ENCODE measurements at places on chromosomes 2 and 18.

DNA sequence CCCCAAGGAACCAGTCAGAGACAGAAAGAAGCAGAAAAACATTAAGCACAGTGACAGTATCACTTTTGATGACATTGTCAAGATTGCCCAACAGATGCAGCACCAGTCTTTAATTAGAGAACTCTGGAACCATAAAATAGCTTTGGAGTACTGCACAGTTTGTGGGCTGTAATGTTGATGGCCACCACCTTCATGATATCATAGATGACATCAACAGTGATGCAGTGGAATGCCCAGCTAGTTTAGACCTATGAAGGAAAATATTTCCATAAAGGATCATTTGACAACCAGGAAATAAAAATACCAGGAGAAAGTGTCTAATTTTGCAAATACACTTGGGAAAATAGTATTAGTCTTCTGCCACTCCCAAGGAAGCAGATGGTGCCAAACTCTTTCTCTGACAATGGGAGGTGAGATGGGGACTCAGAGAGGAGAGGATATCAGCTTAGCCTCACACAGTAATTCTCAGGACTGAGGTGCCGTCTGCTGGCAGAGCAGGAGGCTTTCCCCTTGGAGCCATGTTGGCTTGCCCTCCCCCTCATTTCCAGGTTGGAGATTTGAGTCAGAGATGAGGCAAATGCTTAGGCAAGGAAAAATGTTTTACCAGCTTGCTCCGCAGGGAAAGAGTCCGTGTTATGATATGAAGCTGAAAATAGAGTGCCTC, 107.5 kb upstream of the CELF4 start:
- DNase-seq = no peak

DNA sequence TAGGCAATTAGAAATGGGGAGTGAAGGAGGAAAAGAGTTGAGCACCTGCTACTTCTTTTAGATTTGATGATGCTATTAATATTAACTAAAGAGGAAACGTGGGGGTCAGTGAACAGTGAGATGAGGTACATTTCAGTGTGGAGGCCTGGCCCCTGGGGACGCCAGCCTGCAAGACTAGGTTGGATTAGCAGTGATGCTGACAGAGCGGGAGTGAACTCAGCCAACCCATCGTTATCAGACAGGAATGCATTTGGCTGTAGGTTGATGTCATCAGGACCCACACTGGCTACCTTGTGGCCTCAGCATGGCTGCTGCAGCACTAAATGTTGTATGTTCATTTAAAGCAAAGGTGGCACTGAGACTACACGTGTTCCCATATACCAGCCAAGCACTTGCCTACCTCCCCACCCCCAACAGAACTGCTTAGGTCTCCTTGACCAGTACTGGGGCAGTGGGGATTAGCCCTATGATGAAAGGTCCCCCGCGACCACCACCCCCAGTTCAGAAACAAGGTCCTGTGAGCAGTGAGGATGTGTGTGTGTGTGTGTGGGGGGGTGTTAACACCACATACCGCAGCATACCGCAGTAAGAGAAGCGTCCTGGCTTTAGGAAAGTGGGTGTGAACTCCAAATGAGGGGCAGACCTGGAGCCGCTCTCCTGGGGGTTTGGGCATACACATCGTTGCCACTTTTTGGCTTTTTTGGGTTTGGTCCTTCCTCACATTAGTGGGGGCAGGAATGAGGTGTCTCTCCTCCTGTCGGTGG, 26.0 kb downstream of the DGKD start:
- no peak for DNase-seq

DNA sequence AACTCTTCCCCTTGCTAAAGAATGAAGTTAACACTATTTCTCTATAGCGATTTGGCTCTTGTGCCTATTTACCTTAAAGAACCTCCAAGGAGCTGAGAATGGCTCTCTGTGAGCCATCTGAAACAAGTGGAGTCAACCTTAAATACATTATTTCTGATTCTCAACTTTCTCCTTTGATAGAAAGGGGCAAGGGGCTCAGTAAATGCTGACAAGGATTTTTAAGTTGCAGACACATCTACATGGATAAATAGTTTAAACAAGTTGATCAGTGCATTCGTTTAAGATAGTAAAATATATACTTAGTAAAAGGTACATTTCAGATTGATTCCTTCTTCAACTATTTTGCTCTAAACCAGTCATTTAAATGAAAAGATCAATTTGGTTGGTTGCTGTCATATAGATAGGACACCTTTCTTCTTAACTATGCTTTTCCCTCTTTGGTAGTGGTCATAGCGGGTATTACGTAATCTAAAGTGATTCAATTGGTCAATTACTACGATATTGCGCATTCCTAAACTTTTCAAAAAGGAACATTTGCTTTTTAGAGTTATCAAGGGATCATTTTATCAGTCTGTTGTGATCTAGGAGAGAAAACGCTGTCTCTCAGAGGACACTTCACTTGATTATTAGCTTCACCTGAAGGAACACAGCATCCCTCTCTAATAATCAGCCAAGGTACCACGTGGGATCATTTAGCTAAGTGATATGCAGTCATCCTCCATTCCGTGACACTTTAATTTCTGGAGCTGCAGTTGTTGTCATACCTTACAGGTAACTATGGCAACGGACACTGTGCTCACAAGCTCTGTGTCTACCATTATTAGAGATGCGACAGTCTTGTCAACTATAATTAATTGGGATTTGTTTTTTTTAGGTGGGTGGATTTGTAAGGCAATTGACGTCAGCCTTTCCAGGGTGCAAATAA, 50.9 kb upstream of the KCNE4 start:
- no peak for DNase-seq

- DNase-seq = peak; percentile 49
Measured at GRCh38 chr2:206981739-206982340, 42.5 kb downstream of the CPO start.

DNA sequence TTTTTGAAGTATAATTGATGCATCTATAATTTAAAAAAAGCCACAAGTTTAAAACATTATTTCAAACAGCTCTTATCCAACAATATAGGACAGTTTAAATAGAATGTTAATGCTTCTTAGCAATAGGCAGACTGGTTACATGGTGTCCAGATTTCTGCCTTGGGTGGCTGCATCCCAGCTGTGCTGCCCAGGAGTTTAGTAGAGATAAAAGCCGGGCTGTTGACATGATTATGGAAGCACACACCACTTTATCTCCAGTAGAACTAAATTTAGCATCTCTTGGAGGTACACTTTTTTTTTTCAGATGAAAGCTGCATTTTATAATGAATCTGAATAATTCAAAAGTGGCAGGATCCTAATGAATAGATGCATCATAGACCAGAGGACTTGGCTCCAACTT, 309.7 kb downstream of the PLCL1 start:
- DNase-seq = no peak

GRCh38 chr2:190981733-190982132, 32.2 kb downstream of the STAT1 start:
- no peak for DNase-seq

DNA sequence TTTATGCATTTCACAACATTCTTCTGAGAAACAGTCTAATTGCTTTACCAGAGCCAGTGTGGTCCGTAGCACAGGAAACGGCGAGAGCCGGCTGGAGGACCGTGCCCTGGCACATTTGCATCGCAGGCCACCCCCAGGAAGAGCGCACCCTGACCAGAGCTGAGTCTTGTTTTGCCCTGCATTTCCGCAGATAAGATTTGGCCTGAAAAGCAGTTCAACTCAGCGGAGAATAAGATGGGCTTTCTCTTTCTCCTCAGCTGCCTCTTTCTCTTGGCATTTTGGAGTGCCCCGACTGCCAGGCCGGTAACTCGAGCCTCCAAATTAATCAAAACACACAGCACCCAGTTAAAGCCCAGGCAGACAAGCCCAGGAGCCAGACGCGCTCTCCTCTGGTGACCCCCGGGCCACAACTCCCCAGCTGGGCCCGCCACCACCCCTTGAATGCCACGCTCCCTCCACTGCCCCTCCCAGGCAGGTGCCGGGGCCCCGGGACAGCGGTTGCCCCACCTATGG, 464 bp downstream of the COL4A4 start:
- DNase-seq = peak; percentile 28

- no peak for DNase-seq
Measured at GRCh38 chr2:146351689-146352088, 1493.1 kb upstream of the ACVR2A start.

DNA sequence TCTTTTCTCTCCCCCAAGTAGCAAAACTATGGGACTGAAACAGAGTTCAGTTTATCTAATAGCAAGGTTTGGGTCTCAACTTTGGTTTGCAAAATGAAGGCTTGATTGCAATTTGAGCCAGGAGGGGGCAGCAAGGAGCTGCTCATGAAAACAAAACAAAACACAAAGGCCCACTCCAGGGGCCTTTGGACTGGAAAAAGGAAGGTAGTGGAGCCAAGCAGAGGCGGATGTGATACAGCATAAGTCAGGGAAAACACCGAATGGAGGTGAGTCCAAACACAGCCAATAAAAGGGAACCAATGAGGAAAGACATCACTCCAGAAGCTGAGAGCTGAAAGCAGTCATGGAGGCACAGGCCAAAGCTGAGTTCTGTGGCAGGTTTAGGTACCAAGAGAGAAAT, 799.7 kb upstream of the ACVR2A start:
- DNase-seq = peak; percentile 34

DNA sequence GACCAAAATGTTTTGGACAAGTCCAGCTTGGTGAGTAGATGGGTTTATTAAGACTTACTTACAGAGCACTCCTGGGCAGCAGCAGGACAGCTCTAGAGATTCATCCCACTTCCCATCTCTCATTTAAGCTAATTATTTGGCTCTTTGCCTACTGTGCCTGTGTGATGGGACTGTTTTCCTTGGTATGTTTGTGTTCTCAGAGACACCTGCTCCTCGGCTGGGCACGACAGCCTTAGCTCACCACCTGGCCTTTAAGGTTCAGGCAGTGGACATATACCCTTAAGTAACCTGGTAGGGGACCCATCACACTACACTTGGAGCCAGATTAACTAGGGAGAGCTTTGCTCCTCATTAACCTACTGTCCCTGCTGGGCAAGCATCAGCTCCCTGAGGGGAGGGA, 41.7 kb upstream of the EFEMP1 start:
- no peak for DNase-seq

DNA sequence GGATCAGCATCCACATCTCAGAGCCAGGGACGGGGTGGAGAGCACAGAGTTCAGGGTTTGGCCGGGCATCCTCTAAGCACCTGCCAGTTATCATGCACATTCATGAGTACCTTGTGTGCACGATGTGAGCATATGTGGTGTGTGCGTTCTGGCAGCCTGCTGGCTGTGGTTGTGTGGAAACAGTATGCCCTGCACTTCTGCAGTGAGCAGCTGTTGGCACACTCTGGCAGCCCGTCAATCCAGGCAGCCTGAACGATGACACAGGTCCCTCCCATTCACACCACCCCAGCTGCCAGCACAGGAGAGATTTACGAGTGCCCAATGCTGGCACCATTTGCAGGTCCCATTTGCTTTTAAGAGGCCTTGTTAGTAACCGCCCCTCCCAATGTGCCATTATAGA, 74.2 kb downstream of the CD8B2 start:
- DNase-seq = peak; percentile 46

GRCh38 chr2:23350041-23350791, 34.8 kb upstream of the KLHL29 start:
- DNase-seq = no peak

- no peak for DNase-seq
Measured at GRCh38 chr2:240520130-240520973, 37.4 kb downstream of the ANKMY1 start.

GRCh38 chr2:37326285-37326684, 1.7 kb upstream of the PRKD3 start:
- DNase-seq = no peak

GRCh38 chr18:269480-270095, 1.7 kb upstream of the THOC1 start:
- no peak for DNase-seq

DNA sequence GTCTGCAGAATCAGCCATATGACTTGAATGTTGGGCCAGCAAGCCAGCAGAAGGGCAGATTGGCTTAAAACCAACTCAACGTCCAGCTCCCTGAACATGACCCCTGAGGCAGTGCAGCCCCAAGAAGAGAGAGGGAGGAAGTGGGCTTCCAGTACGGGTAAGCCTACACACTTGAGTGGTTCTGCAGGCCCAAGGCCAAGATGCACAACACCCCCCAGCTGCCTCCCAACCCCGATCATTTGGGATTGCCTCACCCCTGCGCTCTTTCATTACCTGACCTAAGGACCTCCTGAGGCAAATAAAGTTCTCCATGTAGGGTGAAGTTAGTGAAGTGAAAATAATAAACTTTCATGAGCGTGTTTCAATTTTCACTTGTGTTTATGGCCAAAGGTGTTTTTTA, 536.0 kb downstream of the TNS1 start:
- no peak for DNase-seq

GRCh38 chr2:145018502-145018901, 498.6 kb upstream of the ZEB2 start:
- no peak for DNase-seq

DNA sequence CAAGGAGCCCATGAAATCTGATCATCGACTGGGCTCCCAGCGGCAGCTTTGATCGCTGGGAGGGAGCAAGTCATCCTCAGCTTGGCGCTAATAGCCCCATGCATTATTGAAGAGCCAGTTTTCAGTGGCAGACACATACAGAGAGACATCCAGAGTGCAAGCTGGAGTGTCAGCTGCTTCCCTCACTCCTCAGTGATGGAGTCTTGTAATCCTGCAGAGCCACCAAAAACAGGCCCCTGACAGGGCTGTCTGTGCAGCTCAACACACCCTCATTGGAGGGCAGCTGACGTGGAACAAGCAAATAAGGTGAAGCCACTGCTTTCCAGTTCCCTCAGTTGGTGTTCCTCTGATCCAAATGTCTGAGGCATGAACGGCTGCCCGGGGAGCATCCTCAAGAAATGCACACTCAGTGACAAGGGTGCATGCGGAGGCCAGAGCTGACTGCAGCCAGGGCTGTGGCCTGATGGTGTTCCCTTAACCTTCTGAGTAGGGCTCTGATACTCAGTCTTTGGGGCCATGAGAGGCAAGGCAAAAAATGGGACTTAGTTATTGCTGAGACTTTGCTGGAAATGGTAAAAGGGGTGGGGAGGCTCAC, 97.4 kb downstream of the RHOB start:
- DNase-seq = no peak

DNA sequence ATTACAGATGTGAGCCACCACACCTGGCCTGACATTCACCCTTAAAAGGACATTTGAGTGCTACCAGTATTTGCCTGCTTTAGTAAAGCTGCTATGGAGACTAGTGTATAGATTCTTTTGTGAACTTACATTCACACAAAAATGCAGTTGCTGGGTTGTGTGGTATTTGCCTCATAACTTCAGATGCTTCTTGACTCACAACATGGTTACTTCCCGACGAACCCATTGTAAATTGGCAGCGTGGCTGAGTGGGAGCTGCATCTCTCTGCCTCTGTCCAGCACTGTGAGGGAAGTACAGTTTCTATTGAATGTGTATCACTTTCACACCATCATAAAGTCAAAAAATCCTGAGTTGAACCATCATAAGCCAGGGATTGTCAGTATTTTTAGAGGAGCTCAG, 56.9 kb downstream of the RRM2 start:
- no peak for DNase-seq

DNA sequence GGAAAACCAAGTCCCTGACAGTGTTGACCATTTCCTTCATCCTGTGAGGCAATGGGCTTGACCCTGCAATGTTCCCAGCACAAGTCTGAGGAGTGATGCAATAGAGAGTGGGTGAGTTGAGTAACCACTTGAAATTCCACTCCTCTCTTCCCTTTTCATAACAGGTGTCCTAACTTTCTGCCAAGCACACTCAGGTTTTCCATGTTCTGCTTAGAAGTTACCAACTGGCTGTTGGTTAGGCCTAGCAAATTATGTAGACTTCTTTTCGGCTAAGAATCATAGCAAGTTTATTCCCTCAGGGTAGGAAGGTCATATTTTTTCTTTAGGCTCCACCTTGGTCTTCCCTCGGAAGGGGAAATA, 11.5 kb downstream of the GNLY start:
- DNase-seq = no peak

GRCh38 chr18:70028734-70029133, 81.1 kb upstream of the CD226 start:
- no peak for DNase-seq

Measured in left colon (tissue), 2 donors.